ENCODE measurements at places on chromosomes 7 and 10.

- no peak for DNase-seq
Observed at GRCh38 chr7:112439476-112439875, 10.8 kb upstream of the IFRD1 start.

DNA sequence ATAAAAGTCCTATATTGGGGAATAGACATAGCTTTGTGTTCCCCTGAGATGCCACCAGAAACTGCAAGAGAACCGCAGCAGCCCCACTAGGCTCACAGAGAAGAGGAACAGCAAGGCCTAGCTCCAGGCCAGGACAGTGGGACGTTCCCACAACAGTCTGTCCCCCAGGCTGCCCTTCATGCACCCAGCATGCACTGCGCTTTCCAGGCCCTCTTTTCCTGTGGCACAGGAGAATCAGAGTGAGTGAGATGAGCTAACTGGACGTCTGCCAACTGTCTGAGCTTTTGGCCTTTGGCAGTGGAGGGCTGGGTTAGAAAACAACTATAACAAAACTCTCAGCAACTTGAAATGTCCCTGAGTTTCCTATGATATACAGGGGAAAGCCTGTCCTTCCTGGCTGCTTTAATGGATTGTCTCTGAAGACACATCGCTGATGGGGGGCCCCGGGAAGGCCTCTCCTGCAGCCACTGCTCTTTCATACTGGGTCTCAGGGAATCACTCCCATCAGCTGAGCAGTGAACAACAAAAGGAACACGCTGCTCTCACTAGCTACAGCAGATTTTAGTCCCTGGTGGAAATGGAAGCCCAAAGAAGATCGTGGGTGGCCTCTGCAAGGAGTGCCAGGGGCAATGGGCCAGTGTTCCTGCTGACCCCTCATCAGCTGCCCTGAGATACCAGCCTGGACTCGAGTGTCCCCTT, 53.5 kb downstream of the PODXL start:
- no peak for DNase-seq

DNA sequence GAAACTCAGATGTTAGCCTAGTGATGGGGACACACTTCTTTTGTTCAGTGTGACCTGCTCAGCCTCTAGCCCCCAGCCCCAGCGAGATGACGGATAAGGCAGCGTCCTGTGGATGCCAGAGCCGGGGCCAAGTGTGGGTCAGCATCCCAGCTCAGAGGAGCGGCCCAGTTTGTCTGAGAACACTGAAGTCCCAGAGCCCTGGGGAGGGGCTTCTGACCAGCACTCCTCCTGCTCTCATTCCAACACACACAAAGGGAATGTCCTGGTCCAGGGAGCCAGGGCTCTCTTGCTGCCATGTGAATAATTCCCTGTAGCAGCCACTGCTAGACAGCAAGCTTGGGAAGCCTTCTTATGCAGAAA, 4.5 kb upstream of the ATP6V0E2 start:
- DNase-seq, result no peak

GRCh38 chr10:18980089-18980629, 68.4 kb upstream of the MALRD1 start:
- DNase-seq, result no peak

- no peak for DNase-seq
Observed at GRCh38 chr10:65907199-65907712, 1018.6 kb upstream of the LRRTM3 start.

- no peak for DNase-seq
Observed at GRCh38 chr7:82289152-82289535, 154.4 kb downstream of the CACNA2D1 start.

- DNase-seq, result no peak
Observed at GRCh38 chr10:35661236-35661635, 19.1 kb upstream of the FZD8 start.

GRCh38 chr10:78935697-78936407, 132.9 kb upstream of the ZMIZ1 start:
- no peak for DNase-seq

DNA sequence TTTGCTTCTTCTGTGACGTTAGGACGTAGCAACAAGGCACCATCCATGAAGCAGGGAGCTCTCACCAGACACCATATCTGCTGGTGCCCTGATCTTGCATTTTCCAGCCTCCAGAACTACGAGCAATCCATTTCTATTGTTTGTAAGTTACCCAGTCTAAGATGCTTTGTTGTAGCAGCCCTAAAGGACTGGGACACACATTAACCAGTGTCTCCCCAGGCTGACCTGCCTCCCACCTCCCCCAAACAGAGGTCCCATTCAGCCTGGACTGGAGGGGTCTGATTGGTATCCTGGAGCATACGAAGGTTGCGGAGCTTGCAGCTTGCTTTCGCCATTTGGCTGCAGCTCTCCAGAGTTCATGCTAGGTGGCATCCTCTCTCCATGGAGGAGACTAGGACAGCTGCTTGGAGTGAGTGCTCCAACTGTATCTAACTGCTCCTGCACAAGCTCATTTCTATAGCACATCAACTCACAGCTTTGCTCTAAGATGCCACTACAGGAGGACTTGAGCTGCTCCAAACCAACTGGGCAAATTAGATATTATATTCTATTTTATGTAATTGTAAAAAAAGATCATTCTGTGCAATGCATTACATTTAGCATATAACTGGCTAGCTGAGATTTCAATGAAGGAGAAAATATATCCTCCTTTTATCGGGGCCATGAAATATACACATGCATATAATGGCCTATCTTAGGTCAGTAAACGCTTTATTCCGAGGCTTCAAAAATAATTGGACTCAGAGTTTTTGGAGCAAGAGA, 8.0 kb upstream of the GRK5 start:
- DNase-seq, result peak; percentile 78

DNA sequence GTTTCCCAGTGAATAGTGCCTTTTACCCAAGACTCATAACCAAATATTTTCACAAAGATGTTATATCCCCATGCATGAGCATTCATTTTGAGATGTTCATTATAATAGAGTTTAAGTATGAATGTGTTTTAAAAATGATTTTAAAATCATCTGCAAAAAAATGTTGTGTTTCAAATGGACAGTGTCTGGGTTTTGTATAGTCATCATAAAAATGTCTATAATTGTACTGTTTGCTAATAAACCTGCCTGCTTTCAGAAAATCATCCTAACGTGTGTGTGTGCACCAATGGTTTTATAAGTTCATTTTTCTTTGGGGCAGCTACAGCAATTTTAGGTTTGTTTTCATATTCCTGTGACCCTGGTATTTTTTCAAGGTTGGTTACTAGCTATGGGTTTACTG, 63.2 kb downstream of the INSYN2A start:
- no peak for DNase-seq

DNA sequence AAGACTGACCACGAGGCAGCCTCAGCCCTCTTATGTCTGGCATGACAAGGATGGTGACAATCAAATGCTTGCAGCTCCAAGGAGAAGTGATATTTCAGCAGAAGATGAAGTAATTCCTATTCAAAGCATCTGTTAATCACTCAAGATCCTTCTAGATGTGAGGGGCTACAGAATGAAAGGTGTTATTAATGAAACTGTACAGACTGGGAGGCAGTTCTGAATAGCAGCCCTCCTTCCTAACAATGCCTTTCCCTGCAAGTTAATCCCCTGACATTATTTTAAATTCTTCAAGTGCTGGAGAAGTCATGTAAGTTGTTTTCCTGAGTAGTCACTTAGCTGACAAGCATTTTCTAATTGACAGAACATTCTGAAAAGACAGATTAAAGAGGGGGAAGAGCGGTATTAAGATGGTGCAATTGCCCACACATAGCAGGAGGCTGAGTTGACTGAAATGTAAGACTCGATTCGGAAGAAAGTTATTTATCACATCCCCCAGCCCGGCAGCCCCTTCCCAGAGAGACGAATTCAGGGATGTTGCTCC, 300.8 kb downstream of the GRID1 start:
- DNase-seq, result no peak

- DNase-seq, result no peak
Observed at GRCh38 chr10:73917566-73918305, 6.8 kb downstream of the PLAU start.

DNA sequence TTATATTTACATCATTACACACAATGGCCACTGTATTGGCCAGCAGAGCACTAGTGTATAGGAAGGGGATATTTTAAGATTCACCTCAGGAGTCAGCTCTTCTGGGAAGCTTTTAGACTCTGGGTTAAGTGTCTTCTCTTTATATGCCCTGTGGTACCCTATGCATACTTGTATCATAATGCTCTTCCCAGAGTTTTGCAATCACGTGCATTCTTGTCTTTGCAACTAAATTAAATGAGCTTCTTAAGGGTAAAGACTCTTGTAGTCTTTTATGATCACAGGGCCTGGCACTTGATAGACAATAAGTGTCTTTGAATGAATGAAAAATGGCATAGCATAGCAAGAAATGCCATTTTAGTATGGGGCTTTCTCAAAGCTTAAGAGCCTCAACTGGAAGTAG, 35.4 kb upstream of the ARMS2 start:
- DNase-seq, result no peak

GRCh38 chr7:53541475-53541874, 506.0 kb downstream of the POM121L12 start:
- DNase-seq, result no peak

DNA sequence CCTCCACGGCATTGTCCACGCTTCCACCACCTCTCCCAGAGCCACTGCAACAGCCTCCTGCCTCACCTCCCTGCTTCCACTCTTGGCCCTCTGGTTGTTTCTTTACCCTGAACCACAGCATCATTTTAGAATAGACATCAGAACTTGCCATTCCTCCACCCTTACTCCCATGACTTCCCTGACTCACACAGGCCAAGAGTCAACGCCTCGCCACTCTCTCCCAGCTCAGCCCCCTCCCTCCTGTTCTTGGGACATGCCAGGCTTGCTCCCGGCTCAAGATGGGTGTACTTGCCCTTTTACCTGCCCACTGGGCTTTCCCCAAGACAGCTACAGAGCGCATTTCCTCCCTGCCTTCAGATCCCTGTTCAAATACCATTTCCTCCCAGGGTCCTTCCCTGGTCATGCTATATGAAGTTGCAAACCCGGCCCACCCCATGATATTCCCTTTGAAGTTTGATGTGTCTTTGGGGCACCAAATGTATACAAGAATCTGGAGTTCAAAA, 429.1 kb downstream of the RPS24 start:
- DNase-seq, result no peak

Data from Caco-2 (cell line).